Stimulated activated CD8-positive, alpha-beta memory T cell treated with anti-CD3 and anti-CD28 coated beads, Interleukin-7, amount 100 ng/mL, for 1 hour (primary cell): ENCODE measurements at places on chromosomes 13 and 19.

GRCh38 chr13:111666164-111666776, 345.8 kb downstream of the TEX29 start:
- no peak for DNase-seq

DNA sequence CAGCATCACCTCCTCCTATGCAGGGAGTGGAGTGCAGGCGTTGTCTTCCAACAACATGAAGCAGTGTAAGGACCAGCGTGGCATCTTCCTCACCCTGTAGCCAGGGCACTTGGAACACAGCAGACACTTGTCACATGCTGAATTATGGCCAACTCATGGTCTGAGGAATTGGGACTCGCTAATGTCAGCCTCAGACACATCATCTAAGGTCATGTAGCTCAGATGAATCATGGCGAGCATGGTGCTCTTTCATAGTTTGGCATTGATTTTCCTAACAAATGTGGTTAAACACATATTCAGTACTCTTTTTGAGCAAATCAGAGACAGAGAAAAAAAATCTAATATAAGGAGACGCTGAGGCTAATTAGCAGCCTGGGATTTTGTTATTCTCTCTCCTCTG, 99.6 kb upstream of the SGCG start:
- no peak for DNase-seq

DNA sequence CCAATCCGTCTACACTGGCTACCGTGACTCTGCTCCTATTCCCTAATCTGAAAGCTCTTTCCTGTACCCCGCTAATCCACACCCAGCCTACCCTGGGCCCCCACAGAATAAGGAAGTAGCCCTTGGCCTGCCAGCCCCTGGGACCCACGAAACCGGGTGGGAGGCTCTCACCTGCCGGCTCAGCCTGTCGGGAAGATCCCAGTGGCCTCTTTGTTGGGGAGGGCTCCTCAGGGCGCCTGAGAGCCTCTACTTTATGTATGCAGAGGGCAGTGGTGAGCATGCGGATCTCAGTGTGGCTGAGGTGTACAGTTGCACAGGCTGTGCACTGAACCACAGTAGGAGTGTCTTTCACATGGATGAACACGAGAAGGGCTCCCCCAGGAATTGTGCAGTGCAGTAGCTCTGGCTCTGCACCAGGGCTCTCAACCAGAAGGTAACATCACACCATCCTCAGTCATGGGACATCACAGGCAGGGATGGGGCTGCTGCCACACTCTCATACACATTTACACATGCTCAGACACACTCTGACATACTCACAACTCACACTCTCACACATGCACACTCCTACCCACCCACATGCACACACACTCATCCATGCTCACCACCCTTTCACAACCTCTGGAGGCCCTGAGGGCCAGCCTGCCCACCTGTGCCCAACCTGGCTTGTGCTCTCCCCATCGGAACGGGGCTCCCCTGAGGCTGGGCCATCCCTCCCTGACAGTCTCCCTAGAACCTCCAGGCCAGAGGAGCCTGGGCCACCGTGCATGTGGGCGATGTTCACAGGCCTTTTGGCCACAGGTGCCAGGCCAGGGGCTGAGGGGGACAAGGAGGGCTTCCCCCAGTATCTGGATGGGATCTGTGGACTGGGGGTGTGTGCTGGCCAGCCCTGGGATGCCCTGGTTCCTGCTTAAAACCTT, 135.0 kb downstream of the URI1 start:
- DNase-seq, result no peak

- no peak for DNase-seq
These were observed 1629.4 kb downstream of the PCDH9 start for GRCh38 chr13:65600702-65601101.

GRCh38 chr13:28705461-28706083, 13.2 kb downstream of the SLC46A3 start:
- DNase-seq, result no peak
